Lung (tissue), 17 donors: ENCODE measurements at places on chromosomes 3 and 15. TPM values are rescaled to one million over a fixed set of nuclear protein-coding genes. Genes with fewer than 3 reads are reported as not detected.
A peak's percentile ranks its signal among the peaks of the same experiment; 100 is the strongest.

The DISP2 gene
- 0.06 TPM for polyA plus RNA-seq

GRCh38 chr3:100316641-100317069 is 17.9 kb upstream of the NIT2 start:
- peak; percentile 15 for DNase-seq

DNA sequence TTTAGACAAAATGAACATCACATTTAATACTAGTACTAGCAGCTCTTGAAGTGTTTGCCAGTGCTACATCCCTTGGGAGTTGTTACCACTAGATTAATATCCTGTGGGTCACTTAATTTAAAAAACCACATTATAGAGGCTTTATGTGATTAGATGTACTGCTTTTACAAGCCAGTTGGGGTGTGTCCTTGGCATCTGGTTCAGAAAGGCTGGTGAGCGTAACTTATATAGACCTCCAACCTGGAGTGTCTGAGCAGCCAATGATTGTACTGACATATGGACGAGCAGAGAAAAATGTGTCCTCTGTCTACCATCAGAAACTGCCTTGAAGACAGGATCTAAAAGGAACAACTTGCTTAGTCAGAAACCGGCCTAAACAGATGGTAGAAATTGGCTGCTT is 306.2 kb upstream of the ATP11B start:
- peak; percentile 32 for DNase-seq

DNA sequence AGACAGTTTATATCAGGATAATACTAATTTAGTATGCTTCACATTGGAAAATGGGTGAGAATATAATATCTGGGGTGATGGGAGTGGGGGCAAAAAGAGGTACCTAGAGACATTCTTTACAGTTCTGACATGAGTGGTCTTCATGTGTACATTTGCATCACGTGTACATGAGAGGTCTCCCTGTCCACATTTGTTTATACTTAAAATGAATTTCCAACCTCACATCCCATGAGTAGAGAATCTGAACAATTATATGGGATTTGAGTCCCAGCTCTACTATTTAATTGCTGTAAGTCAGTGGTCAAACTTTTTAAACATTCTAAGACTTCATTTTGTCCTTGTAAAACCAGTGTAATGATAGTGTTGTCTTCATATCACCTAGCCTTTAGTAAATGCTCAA is 408.4 kb downstream of the NAALADL2 start:
- DNase-seq = no peak

- peak; percentile 67 for DNase-seq
Measured at GRCh38 chr3:51962854-51963530, 4.3 kb downstream of the PCBP4 start.

GRCh38 chr3:158405507-158405906 is 165.5 kb upstream of the MLF1 start:
- DNase-seq = no peak

DNA sequence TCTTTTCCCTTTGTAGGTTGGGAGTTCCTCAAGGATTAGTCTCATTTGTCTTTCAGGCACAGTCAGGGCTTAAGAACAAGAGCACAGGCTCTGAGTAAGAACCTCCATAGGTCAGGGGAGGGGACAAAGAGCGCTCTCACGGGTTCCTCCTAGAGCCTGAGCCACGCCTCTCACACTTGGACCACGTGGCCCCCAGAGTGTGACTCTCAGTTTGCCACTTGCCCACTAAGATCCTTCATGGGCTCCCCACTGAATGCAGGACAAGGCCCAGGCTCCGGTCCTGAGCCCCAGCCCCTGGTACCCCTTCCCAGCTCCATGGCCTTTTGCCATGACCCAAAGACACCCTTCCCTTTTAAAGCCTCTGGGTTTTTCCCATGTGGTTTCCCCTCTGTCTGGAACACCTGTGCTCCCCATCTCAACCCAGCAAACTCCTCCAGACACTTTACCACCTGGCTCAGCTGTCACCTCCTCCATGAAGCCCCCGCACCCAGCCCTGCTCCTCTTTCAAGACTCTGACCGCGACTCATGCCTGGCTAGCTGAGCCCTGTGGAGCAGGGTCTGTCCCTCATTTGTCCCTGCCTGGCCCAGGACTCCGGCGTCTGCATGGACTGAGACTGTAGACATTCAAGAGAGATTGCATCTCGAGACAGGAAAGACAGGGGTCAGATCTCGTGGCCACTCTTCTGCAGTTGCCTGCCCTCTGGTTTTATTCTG is 32.7 kb downstream of the IQSEC1 start:
- DNase-seq = no peak

DNA sequence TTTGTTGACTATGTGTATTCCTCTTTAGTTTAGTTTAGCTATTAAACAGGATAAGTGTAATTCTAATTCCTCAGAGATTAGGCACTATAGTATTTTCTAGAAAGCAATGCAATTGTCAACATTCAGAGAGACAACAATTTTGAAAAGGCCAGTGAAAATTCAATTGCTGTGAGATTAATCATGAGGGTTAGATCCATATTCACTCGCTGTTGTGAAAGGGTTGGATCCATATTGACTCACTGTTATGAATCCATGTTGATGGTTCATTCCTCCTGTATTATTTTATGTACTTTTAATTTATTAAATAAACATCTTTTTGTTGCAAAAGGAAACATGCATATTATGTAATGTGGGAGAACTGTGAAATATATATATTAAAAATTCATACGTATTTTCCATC is 641 bp downstream of the TRAT1 start:
- no peak for DNase-seq

GRCh38 chr15:91291673-91292072 is 191.6 kb downstream of the SV2B start:
- no peak for DNase-seq

GRCh38 chr3:30142946-30143345 is 463.5 kb upstream of the TGFBR2 start:
- no peak for DNase-seq

The FMN1 gene
- polyA plus RNA-seq = 4.6 TPM

The FOXP1 gene
- 13.8 TPM for polyA plus RNA-seq

DNA sequence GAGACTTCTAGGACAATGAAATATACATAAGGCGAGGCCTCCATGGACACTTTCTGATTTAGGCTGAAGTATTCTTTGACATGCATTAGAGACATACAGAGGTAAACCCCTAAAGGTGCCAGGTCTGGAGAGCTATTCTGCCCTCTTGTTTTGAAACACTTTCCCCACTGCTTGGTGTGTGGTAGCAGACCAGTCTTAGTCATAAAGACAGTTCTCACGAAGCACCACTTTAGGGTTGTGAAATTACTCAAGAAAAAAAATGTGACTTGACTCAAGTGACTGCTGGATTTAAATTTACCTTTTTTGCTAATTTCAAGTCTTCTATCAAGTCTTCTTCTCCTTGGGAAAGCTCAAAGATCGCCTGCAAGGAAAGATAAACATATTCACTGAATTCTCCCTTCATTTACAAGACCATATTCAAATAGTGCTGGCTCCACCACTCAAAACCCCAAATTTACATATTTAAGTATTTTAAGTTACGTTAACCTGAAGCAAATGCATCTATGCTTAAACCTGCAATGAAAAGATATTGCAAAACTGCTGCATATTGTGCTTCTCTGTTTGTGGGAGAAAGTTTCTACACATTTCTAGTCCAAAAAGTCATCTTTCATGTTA is 48.4 kb downstream of the ARHGEF3 start:
- no peak for DNase-seq

- DNase-seq = no peak
Measured at GRCh38 chr3:136778865-136779264, 26.7 kb upstream of the STAG1 start.

DNA sequence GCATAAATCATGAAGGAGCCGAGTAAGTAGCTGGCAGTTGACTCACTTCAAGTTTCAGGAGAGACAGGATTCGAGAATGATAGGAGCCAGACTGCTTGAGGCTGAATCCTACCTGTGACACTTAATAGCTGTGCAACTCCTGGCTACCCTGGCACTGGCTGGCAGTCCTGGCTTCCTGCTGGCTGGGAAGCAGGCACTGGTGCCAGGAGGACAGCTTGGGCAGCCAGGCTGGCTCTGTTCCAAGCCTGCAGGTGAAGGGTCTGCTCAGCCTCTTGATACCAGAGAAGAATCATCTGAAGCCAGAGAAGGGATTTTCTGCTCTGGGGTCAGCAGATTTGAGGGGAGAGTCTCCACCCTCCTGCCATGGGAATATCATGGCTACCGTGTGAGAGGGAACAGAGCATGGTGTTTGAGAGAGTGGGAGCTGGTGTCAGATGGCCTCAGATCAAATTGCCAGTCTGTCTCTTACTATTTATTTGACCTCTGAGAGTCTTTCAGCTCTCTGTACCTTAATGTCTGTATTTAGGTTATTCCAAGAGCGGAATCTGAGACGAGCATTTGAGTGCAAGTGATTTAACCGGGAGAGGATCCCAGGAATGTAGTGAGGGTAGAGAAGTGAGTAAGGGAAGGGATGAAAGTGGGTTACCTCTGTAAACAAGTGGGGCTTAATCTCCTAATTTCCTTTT is 4.4 kb upstream of the XIRP1 start:
- no peak for DNase-seq

DNA sequence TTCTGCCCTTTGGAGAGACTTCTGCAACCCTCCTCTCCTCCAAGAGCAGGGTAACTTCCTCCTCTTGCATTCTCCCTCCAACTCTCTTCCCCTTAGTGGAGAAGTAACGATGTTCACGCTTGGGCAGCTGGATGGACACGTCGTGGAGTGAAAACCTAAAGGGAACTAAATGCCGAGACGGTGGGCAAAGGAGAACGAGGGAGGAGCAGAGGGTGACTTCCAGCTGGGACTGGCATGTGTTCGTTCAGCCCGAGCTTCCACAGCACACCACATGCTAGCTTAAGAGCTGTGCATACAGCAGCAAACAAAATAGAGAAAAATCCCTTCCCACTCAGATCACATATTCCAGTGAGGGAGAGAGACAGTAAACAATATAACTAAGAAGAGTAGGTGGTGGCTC is 179.8 kb downstream of the SLCO3A1 start:
- DNase-seq = no peak

DNA sequence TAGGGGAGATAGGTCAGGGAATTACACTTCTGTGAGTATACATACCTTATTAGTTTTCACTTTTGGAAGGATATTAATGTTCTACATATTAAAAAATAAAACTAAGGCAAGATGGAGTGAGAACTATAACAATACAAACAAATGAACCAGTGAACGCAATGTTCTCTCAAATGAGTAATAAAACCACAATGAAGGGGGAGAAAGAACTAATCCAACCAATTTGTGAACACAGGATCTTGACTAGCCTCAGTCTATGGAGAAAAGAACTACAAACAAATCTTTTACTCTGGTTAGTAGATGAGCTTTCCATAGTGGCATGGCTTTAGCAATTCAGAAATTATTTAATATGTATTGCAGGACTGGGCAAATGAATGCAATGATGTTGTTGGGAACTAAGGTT is 26.9 kb upstream of the ATOSA start:
- no peak for DNase-seq

The LRRN1 gene
- 0.45 TPM for polyA plus RNA-seq
